ENCODE measurements at places on chromosomes 11 and 22. TPM values are rescaled to one million over a fixed set of nuclear protein-coding genes. Genes with fewer than 3 reads are reported as not detected.

GRCh38 chr22:36369922-36370791, 17.6 kb downstream of the MYH9 start:
- no peak for DNase-seq

GRCh38 chr22:47116426-47117341, 354.2 kb downstream of the TBC1D22A start:
- no peak for DNase-seq

GRCh38 chr11:3613998-3614741, 27.6 kb downstream of the ART5 start:
- no peak for DNase-seq

DNA sequence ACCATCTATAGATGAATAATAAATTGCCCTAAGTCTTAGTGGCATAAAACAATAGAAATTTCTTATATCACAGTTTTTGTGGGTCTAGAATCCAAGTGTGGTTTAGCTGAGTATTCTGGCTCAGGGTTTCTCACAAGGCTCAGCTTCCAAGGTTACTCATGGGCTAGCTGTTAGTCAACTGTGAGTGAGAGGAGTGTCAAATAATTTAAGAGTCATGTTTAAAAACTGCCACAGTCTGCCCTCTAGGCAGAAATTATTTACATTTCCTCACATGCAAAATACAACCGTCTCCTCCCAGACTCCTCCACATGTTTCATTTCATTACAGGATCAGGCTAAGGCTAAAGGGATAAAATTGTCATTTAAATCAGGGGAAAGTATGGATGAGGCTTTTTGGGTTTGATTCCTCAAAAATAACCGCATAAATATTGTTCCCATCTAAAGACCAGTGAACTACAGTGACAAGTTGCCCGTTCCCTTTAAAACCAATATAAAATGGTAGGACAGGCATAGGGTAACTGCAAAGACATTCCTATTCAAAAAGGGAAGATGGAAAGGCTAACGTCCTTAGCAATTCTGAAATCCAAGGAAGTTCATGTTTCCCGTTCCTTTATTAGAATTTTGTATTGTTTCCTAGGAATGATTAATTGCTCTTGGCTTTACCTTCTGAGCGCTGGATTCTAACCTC, 324.3 kb downstream of the DYNC2H1 start:
- no peak for DNase-seq

The NAT10 gene
- total RNA-seq, result 79.8 TPM

- DNase-seq, result no peak
These were observed 105.8 kb downstream of the SERGEF start for GRCh38 chr11:17907046-17907445.

The NOX4 gene
- total RNA-seq, result 1.6 TPM

- no peak for DNase-seq
These were observed 154.3 kb downstream of the NXPE2 start for GRCh38 chr11:114832532-114833125.

DNA sequence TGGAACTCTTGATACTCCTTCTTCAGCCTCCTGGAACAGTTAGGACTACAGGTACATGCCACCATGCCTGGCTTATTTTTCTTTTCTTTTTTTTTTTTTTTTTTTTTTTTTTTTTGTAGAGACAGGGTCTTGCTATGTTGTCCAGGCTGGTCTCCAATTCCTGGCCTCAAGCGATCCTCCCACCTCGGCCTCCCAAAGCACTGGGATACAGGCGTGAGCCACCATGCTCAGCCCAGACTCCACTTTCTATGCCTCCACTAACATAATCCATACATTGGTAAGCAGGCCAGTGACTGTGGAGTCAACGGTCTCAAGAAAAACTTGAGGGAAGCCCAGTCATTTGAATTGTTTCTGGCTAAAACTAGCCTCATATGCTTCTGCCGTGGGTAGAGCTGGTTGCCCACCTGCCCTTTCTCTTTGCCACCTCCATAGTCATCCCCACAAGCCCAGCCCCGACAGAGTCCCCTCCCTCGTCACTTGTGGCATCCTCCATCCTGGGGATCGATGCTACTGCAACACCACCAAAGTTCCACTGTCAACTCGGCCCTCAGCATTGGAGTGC, 2.4 kb downstream of the SCN2B start:
- DNase-seq, result no peak

The CADM1 gene
- 58.0 TPM for total RNA-seq

GRCh38 chr22:45599836-45600577, 71.6 kb upstream of the ATXN10 start:
- no peak for DNase-seq

GRCh38 chr22:43777286-43777685, 34.8 kb downstream of the EFCAB6 start:
- no peak for DNase-seq

The PRR33 gene
- not detected for total RNA-seq

DNA sequence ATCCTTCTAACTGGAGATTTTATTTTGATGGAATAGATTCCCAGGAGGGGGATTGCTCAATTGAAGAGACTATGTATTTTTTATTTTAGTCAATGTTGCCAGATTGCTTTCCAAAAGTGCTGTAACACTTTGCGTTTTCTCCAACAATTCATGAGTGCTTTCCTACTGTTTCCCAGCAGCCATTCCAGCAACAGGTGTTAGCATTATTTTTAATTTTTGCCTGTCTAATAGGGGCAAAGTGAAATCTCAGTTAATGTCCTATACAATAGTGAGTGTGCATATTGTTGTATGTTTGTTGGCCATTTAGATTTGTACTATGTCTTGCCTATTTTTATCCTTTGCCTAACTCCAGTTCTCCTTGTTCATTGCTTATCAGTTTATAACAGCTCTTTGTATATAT, 12.1 kb upstream of the CACNG2 start:
- DNase-seq, result no peak

The CELF1 gene
- 149 TPM for total RNA-seq

GRCh38 chr22:49163960-49164690, 663.5 kb downstream of the BRD1 start:
- DNase-seq, result no peak

- DNase-seq, result no peak
These were observed 25.3 kb upstream of the LMO1 start for GRCh38 chr11:8288824-8289491.

The OMP gene
- 9.6 TPM for total RNA-seq

GRCh38 chr11:123011510-123011909, 29.9 kb upstream of the BSX start:
- no peak for DNase-seq

DNA sequence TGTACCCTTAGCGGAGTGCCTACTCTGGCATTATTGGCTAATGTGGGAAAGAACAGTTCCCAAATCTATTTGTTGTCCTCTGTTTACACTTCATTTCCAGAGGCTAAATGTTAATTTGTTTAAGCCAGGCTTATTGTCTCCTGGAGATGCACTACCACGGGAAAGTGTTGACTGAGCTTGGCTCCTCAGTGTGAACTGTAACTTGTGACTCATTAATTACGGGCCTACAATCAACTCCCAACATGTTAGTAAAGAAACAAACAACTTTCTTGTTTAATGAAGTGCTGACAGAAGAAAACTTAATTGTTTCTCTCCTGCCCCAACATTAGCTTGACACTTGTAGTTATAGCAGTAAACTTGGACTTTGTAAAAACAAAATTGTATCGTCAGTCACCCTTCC, 130.4 kb downstream of the ATXN10 start:
- DNase-seq, result no peak

The KCNJ4 gene
- not detected for total RNA-seq

DNA sequence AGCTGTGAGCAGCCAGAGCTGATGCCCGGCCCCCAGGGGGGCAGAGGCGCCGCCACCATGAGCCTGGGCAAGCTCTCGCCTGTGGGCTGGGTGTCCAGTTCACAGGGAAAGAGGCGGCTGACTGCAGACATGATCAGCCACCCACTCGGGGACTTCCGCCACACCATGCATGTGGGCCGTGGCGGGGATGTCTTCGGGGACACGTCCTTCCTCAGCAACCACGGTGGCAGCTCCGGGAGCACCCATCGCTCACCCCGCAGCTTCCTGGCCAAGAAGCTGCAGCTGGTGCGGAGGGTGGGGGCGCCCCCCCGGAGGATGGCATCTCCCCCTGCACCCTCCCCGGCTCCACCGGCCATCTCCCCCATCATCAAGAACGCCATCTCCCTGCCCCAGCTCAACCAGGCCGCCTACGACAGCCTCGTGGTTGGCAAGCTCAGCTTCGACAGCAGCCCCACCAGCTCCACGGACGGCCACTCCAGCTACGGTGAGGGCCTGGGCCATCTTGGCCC, 6.1 kb downstream of the CDC42EP1 start:
- no peak for DNase-seq

DNA sequence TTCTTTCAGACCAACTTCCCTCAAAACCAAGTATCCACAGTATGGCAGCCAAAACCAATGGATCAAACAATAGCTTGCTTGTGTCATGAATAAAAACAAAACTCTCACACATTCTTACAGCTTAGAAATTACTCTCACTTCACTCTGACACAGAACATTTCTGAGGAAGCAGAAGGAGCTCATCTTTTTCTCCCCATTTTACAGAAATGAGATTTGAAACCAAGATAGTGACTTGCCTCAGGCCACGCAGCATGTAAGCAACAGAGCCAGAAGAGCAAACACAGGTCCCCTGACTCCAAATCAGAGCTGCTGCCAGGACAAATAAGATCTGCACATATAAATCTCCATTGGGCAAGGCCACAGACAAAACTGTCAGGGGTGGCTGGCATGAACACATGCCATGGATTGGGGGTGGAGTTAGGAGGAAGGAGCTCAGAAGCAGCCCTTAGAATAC, 64.8 kb downstream of the RAB30 start:
- DNase-seq, result no peak

- DNase-seq, result no peak
These were observed 39.8 kb upstream of the CDON start for GRCh38 chr11:126102436-126102981.

DNA sequence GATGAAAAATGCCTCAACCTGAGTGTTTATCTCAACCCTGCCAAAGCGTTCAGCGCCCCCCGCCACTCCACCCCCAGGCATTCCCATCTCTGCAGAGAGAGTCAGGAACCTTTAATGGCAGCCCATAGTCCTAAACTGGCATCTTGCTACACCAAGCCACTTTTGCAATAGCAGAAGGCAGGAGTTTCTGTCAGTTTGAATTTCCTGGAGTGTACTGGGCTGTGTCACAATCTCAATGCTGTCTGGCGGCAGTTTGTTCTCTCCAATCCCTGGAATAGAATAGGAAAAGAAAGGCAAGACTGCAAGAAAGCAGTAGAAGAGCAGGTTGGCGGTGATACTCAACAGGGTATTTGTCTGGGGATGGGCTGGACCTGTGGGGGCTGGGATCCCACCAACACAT, 32.9 kb upstream of the FLI1 start:
- DNase-seq, result no peak

DNA sequence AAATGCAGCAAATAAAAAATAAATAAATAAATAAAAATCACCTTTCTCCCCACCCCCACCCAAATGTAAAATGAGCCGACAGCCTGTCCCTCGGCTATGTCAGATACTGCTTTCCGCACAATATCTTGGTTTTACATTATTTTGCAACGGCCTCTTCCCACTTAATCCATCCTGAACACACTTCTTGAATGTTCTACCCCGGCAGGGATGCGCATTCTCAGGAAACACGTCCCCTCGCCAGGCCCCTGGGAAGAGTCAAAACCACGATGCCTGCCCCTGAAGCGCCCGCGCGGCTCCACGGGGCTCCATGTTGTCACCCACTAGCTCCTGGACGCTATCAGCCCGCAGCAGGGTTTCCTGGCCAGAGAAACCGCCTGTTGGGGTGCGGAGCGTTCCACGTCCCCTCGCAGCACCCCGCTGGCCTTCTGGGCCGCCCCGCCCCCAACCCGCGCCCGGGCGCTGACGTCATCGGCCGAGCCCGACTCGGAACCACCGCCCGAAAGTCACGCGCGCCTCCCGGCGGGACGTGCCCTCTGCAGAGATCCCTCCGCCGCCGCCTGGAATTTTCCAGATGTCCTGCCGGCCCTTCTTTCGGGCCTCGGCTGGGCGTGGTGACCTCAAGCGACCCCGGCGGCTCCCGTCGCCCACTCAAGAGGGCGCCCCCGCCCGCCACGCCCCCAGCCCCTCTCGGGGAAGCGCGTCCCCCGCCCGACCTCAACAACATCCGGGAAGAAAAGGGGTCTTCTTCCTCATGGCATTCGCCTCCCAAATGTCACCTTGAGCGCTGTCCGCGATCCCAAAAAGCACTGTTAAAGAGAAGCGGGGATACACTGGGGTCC, 585 bp upstream of the NEAT1 start:
- DNase-seq, result peak; percentile 99

GRCh38 chr11:16080688-16081381, 275.5 kb downstream of the SOX6 start:
- no peak for DNase-seq

GRCh38 chr11:88208745-88209144, 33.5 kb upstream of the RAB38 start:
- DNase-seq, result no peak

DNA sequence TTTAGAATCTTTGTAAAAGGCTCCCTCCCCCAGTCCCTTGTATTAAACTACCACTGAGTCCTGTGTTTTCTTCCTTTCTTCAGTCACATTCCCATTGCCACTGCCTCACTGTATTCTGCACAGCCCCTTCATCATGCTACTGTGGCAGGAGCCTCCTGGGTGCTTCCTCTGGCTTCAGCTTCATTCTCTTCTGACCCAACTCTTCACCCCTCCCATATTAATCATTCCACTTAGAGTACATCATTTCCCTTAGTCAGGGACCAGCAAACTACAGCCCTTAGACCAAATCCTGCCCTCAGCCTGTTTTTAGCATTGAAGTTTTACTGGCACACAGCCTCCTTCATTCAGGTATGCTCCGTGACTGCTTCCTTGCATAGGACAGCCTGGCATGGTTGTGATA, 127.7 kb upstream of the MTNR1B start:
- DNase-seq, result no peak

The KCNK4 gene
- total RNA-seq, result not detected

DNA sequence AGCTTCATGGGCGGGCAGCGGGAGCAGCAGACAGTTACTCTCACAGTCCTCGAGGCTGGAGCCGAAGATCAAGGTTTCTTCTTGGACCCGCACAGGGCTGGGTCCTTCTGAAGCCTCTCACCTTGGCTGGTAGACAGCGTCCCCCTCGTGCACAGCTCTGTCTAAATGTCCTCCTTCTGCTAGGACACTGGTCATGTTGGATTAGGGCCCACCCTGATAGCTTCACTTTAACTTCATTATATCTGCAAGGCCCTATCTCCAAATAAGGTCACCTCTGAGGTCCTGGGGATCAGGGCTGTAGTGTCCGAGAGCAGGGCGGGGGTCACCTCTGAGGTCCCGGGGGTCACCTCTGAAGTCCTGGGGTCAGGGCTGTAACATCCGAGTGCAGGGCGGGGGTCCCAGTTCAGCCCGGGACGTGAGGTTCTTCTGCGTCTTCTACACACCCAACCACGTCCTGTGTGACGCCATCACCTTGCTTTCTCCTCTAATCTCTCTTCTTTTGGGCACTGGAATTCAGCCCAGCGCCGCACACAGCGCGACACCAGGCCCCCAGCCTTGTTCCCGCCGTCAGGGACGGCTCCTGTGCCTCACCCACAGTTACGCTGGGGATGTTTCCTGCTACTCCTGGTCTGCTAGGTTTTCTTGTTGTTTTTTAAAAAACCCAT, 34.1 kb upstream of the TOLLIP start:
- peak; percentile 37 for DNase-seq

DNA sequence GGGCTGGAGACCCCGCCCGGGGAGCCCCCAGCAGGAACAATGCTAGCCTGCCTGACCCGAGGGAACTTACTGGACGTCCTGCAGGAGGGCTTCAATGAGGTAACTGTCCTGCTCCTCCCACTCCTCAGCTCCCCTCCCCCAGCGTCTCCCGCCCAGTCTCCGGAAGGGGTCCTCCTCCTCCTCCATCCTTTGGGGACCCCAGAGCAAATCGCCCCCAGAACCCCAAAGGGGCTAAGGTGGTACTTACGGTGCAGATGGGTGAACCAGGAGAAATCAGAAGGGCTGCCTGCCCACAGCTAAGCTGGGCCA, 272 bp downstream of the DIXDC1 start:
- no peak for DNase-seq
